ENCODE measurements at places on chromosomes 7 and 10.

- DNase-seq, result no peak
Measured at GRCh38 chr7:136868496-136869000, at the start of gene CHRM2. CHRM2 (plus strand) TSS chr7:136868652; CDS start chr7:137014866, 146,214 bp downstream.

- no peak for DNase-seq
Measured at GRCh38 chr10:71269301-71270288, 49.5 kb upstream of the SLC29A3 start.

DNA sequence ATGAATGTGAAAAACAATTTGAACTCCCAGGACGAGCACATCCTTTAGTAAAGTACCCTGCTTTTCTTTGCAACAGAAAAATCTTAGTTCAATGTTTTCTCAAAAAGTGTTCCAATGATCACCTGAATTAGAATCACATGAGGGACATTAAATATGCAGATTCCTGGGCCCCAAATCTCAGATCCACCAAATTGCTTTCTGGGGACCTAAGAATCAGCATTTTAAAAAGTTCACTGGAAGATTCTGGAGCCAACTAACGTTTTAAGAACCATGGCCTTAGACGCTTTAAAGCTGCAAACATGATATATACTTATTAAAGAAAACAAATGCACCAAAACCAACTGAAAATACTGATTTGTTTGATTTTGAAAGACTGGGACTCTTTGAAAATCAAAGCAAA, 143.4 kb upstream of the TMEM168 start:
- DNase-seq, result no peak

GRCh38 chr7:133887459-133887858, 239.7 kb upstream of the LRGUK start:
- DNase-seq, result no peak

GRCh38 chr10:80405035-80405434, 3.3 kb upstream of the PRXL2A start:
- DNase-seq, result no peak

GRCh38 chr10:58957517-58957916, 218.9 kb upstream of the PHYHIPL start:
- DNase-seq, result no peak

- DNase-seq, result no peak
Measured at GRCh38 chr7:108408296-108408991, 47.8 kb downstream of the NRCAM start.

GRCh38 chr10:13627459-13628310, 40.9 kb downstream of the PRPF18 start:
- DNase-seq, result no peak

DNA sequence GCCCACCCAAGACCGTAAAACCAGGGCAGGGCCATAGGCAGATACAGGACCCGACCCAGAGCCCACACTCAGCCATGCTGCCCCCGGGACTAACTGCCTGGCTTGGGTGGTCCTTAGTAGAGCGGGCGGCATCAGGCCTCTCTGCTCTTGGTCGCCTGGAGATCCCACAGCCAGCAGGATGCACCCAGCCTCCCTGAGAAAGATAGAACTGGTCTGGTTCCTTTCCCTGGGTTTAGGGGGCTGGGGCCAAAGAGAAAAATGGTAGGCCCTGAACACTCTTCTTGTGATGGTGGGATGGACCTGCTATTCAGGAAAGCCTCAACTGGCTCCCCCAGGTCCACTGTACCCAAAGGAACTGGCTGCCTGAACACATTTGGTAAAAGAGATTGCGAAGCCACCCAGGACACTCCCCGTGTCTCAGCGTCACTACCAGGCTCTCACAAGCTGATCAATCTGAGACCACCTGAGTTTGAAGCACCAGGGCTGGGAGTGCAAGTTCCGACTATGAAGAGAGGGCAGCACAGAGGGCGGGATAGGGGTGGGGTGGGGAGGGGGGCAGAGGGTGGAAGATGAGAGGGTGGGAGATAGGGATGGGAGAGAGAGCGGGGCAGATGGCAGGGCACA, 591.5 kb downstream of the DNAJB6 start:
- no peak for DNase-seq

DNA sequence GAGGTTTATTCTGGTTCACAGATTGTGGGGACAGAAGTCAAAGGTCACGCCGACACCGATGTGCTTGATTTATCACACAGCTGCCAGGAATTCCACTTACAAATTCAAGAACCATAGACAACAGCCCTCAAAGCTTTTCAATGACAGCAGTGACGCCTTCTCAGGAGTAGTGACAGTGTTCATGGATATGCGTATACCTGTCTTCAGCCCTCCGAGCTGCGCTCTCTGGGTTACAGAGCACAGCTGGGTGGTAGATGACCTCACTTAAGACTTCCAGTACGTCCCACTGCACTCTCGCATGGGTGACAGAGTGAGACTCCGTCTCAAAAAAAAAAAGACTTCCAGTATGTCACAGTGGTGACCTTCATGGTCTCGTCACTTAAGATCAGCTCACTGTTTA, 108.5 kb downstream of the TCERG1L start:
- no peak for DNase-seq

DNA sequence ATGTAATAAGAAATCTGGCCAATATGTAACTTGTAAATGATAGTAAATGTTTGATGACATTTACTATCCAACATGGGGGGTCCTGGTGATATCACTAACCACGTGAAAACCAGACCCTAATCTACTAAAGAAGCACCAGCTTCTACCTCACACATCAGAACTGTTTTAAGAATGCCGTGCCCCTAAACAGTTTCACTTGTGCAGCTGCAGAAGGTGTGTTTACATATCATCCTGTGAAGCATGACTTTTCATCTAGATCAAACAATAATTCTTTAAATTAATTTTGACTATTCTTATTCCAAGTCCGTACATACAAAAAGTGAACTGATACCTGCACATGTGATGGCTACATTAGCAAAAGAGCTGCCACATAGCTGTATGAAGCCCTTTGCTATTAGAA, 61.0 kb downstream of the STEAP1B start:
- no peak for DNase-seq

- DNase-seq, result no peak
Measured at GRCh38 chr10:31650010-31650409, 278.6 kb downstream of the ARHGAP12 start.

- no peak for DNase-seq
Measured at GRCh38 chr10:132151286-132151950, 35.3 kb upstream of the DPYSL4 start.

GRCh38 chr7:117818232-117818631, 55.0 kb downstream of the CTTNBP2 start:
- DNase-seq, result no peak

DNA sequence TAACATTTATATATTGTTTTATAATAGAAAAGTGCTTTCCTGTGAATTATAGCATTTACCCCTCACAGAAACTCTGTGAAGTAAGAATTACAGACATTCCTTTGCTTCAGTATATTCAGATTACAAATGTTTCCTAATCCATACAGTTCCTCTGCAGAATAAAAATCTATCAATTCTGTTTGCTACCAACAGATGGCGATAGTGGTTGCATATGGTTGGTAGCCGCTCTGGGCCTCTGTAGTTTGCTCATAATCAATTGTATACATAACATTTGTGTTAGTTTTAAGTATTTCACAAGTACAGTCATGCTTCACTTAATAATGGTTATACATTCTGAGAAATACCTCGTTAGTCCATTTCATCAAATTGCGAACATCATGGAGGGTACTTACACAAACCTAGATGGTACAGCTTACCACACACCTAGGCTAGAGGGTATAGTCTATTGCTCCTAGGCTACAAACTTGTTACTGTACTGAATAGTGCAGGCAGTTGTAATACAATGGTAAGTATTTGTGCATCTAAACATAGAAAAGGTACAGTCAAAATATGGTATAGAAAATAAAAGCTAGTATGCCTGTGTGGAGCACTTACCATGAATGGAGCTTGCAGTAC, 94.4 kb upstream of the STEAP4 start:
- no peak for DNase-seq

DNA sequence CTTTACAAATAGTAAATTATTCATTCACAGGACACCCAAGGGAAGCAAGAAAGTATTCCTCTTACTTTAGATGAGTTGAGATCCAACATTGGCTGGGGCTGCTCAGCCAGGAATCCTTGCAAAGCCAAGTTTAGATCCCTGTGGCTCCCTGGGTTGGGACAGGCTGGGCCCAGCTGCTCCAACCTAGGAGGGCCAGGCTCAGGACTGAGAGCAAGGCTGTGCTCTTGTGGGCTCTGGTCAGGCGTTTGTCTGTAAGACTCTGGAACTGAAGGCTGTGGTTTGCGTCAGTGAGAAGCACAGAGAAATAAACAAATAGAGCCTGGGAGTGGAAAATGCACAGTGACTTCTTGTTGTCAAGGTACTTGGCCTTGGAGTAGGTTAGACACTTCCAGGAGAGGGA, 53.2 kb upstream of the TMEM273 start:
- DNase-seq, result no peak

- no peak for DNase-seq
Measured at GRCh38 chr7:117808910-117809705, 64.1 kb downstream of the CTTNBP2 start.

DNA sequence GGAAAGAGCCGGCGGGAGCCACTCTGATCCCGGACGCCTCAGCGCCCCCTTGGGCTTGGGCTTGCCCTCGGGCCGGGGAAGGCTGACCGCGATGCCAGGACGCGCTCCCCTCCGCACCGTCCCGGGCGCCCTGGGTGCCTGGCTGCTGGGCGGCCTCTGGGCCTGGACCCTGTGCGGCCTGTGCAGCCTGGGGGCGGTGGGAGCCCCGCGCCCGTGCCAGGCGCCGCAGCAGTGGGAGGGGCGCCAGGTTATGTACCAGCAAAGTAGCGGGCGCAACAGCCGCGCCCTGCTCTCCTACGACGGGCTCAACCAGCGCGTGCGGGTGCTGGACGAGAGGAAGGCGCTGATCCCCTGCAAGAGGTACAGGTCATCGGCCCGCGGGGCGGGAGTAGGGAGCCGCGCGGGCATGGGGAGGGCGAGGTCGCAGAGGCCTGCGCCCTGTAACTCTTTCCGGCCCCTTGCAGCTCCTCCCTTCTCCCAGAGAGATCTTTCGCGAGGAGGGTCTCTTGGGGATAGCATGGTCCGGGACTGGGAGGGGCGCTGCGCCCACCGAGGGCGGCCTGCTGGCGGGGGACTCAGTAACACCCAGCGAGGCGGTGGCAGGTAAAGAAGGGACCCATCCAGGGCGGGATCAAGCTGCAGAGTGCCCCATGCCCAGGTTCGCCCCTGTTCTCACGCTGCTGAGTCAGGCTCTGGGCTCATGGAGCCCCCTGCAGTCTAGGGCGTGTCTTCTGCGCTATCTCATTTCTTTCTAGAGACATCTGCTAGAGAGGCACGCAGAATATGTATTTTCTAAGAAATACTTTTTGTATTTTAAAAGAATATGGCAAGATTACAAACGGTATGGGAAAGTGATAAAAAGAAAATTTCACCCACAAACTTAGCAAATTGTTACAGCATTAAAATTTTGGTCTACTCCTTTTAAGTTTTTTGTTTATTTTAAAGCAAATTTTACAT, 687 bp downstream of the EPDR1 start:
- DNase-seq, result no peak

Data from activated CD4-positive, alpha-beta T cell treated with anti-CD3 and anti-CD28 coated beads for 24 hours (primary cell).